ENCODE measurements at places on chromosomes 7 and 10. TPM values are rescaled to one million over a fixed set of nuclear protein-coding genes. Genes with fewer than 3 reads are reported as not detected.

DNA sequence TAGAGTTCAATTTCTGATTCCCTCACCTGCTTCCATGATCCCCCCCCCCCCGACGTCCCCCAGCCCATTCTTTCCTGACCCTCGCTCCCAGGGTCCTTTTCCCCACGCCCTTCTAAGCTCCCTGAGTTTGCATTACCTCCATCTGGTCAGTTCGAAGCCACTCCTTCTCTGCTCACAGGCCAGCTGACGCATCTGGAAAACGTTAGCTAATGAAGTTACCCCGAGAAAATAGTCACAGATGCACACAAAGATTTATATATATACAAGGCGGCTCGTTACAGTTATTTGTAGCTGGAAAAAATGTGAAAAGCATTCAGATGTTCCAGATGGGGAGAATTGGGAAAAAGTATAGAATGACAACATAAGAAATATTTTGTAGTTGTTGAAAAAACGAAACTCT lies 630.0 kb upstream of the FOXK1 start:
- no peak for DNase-seq
- H3K4me1 ChIP-seq, result no peaks in the 10 kb centered on the region
- H3K36me3 ChIP-seq, result no peaks in the 10 kb centered on the region
- no peak overlapping the region for H3K4me3 ChIP-seq
- H3K27me3 ChIP-seq, result no peaks in the 10 kb centered on the region
- no peak overlapping the region for H3K27ac ChIP-seq

GRCh38 chr10:921471-922414 lies 9.8 kb downstream of the LARP4B start:
- DNase-seq, result no peak
- peaks cover 14% of the 10 kb centered on the region for H3K4me1 ChIP-seq
- no peaks in the 10 kb centered on the region for H3K27me3 ChIP-seq
- peak overlapping the region; percentile 72 for H3K27ac ChIP-seq

GRCh38 chr7:137880432-137880831 lies 33.7 kb upstream of the DGKI start:
- no peaks in the 10 kb centered on the region for H3K27me3 ChIP-seq
- H3K27ac ChIP-seq, result no peak overlapping the region
- H3K4me3 ChIP-seq, result no peak overlapping the region
- H3K4me1 ChIP-seq, result no peaks in the 10 kb centered on the region
- no peak for DNase-seq

DNA sequence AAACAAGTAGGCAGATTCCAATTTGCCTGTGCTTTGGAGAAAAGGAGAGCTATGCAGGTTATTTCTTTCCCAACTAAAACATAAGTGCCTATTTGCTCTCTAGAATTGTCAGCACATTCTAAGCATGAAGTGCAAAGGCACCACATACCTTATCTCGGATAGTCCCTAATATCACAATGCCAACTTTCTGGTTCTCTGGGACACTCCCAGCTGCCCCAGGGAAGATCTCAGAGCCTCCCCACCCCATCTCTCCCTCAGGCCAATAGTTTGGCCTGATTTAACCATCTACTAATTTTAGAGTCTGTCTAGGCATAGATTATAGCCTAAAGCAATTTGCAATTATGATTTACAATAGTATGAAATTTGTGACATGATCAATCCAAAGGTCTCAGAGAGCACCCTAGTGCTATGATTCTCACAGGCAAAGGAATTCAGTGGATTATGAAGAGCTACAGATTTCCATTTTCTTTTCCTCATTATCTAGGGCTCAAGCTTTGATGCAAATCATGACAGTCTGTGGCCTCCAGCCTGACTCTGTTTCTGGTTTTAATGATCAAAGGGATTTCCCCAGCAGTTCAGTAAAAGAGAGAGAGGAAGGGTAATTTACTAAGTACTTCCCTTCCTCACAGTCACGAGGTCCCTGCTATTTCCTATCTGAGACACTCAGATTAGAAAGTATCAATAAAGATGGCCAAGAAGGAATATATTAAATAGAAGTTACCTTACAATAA lies 29.0 kb upstream of the IL6 start:
- DNase-seq, result peak; percentile 80
- no peak overlapping the region for H3K4me3 ChIP-seq
- H3K27me3 ChIP-seq, result no peaks in the 10 kb centered on the region
- peaks cover 53% of the 10 kb centered on the region for H3K4me1 ChIP-seq

Gene SHH
- polyA plus RNA-seq, result not detected

DNA sequence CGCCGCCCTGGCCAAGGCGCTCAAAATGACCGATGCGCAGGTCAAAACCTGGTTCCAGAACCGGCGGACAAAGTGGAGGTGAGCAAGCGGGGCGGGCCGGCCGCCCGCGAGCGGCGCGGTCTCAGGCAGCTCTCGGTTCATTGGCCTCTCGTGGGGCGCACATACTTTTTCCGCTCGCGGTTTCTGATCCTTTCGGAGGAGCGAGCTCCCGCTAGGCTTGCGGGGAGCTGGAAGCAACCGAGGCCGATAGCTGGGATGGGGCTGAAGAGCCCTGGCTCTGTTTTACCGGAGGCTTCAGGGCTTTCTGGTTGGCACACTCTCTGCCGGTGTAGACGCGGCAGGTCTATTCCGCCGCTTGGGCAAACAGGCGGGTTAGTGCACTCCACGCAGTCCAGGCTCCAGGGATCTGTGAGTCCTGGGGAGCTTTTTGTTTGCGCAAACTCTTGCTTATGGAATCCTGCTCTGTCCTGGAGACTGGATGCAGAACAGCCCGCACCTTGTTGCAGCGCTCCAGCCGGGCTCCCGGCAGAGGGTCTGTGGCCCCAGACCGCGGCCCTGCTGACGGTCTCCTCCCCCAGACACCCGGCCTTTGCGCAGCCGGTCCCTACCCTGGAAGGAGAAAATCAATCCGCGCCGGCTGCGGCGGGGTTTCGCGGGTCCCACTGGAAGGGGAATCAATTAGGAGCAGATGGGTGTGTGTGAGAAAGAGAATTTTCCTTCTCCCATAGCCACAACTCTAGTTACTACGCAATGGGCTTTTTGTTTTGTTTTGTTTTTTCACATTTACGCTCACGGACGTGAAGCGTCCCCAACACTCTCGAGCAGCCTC lies 3.4 kb downstream of the TLX1 start:
- no peaks in the 10 kb centered on the region for H3K36me3 ChIP-seq
- peaks cover 14% of the 10 kb centered on the region for H3K4me1 ChIP-seq
- peak overlapping the region; percentile 75 for H3K4me3 ChIP-seq
- peaks cover 98% of the 10 kb centered on the region for H3K27me3 ChIP-seq
